Amygdala (tissue), 56 donors: ENCODE measurements at places on chromosomes 11 and 22.

- DNase-seq, result no peak
These were observed 184.1 kb upstream of the ARHGAP20 start for GRCh38 chr11:110896358-110896757.

DNA sequence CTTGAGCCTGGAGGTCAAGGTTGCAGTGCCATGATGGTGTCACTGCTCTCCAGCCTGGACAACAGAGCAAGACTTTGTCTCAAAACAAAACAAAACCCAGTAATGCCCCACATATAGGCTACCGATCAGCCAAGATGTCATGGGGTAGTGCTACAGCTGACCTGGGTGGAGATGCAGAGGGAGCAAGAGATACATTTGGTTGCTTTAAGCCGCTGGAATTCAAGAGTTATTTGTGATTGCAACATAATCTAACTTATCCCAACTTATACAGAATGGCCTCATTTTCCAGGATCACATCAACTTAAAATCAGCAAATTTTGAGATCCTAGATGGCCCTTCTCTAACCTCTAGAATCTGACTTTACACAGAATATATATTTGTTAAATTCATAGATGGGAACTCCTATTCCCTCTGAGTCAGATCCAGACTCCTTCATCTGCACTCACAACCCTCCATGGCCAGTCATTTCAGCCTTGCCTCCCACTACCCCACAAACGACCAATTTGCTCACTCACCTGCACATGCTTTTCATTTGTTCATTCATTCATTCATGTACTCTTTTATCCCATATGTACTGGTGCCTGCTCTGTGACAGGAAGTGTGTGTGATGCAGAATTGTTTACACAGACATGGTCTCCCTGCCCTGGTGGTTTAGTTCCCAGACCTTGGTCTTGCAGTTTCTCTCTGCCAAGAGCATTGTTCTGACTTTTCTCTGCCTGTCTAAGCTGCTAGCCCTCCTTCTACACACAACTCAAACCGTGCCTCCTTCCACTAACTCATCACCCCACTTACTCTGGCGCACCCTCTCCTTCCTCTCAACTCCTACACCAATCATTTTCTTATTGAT lies 24.1 kb upstream of the APLNR start:
- no peak for DNase-seq

- no peak for DNase-seq
These were observed 13.2 kb downstream of the SLC43A3 start for GRCh38 chr11:57413681-57414080.

- no peak for DNase-seq
These were observed 504.2 kb downstream of the SOX6 start for GRCh38 chr11:15852179-15852578.

DNA sequence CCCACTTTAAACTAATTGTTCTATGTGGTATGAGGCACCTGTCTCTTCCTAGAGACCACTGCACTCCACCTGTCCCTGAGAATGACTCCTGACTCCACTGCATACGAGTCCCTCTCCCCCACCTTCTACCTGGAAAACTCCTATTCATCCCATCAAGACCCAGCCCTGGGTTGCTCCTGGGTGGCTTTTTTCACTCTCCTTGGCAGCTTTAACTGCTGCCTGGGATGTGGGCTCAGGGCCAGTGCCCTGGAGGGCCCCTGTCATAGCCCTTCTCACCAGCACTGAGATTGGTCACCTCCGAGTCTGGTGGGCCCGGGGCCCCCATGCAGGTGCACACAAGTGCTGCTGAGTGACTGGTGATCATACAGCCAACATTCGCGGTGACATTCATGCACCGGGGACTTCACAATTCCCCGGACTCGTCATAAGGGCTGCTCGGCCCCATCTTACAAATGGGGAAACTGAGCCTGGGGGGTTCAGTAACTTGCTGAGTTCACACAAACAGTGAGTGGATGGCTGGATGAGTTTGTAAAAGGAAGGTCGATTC lies 25.9 kb upstream of the TOLLIP start:
- DNase-seq, result no peak

- no peak for DNase-seq
These were observed 298.2 kb downstream of the CTTN start for GRCh38 chr11:70696564-70696963.

- DNase-seq, result no peak
These were observed 540 bp downstream of the PPARA start for GRCh38 chr22:46150655-46151477.

DNA sequence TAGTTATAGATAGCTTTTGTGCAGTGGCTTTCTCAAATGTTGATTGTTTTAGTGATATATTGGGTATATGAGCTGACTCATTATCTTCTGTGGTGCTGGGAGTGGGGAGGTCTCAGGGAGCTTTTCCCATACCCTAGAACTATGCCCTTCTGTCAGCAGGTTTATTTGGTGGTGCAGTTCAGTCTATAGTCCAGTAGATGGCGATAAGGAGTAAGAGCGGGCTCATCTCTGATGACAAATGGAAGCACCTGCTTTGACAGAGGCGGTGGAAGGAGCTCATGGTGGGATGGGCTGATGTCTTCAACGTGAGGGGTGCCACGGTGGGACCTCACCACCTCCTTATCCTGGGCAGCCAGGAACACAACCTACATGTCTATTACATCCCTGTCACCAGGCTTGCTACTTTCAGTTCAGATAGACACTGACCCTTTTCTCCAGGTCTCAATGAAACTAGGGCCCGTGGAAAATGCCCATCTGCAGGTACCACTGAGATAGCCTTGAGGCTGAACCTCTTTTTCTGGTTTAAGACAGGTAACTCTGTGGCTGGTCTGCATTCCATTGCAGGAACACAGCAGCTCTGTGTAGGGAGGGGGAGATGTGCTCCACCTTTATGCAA lies 13.0 kb upstream of the OR6A2 start:
- no peak for DNase-seq

- no peak for DNase-seq
These were observed 161.0 kb downstream of the FCHSD2 start for GRCh38 chr11:72981080-72981479.

DNA sequence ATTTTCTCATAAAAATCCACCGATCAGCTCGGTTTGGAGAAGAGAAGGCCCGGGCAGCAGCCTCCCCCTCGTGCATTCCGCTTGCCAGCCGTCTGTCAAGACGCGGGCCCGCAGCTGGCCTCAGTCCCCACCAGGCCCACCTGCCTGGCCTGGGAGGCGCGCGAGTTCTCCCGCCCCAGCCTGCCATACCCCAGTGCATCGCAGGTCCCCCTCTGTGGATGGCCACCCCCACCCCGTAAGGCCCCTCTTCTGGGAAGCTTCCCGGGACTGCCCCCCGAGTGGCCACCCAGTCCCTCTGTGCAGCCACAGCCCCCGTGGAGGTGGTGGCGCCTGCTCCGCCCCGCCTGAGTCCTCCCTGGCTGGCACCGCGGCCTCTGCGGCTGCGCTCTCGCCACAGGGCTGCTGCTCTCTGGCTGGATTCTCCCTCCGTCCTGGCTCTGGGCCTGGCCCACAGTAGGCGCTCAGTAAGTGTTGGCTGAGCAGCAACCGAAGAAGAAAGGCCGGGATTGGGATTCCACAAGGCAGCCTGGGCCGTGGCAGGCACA lies 74.0 kb upstream of the TCF20 start:
- DNase-seq, result peak; percentile 86

GRCh38 chr11:102868339-102868738 lies 6.4 kb downstream of the MMP12 start:
- no peak for DNase-seq

- no peak for DNase-seq
These were observed 46.2 kb downstream of the FAM83F start for GRCh38 chr22:40040927-40041326.

DNA sequence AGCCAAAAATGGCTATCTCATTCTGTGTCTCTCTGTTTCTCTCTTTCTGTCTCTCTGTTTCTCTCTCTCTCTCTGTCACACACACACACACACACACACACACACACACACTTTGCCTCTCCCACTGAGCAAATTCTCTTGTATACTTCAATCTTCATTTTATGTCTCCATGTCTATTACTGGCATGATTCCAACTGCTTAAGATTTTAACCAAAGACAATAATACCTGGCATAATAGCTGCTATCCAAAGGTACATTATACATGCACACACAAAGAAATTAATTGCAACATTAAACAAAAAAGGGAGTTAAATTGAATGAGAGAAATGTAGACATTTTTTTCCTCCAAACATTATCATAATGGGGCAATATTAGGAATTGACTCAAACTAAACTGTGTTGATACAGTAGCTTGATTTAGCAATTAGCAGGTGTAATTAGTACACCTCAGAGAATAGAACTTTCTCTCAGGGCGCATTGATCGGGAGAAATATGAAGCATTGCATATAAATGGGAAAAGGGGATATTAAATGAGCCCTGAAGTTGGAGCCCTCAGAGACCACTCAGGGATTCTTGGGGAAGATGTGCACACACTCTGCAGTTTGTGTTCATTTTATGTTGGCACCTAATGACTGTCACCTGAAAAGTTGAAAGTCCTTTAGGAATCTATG lies 17.4 kb upstream of the SLC1A2 start:
- no peak for DNase-seq

- DNase-seq, result no peak
These were observed 32.3 kb downstream of the ARHGAP42 start for GRCh38 chr11:100719362-100719761.

- peak; percentile 12 for DNase-seq
These were observed 579.3 kb downstream of the BUD13 start for GRCh38 chr11:116193321-116194131.

DNA sequence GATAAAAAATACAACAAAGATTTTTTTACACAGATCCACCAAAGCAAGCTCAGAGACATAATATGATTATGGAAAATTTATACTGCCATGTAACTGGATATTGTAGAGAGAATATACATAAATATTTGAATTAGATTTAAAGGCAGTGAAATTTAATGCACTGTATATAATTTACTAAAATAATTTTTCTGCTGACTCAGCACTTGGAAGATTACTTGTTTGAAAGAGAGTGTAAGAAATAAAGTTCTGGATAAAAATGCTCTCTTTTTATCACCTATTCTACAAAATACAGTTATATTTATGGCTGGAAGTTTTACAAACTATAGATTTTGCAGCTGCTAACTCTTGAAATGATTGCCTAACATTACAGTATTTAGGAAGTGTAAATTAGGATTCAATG lies 628.3 kb upstream of the CHORDC1 start:
- DNase-seq, result no peak
